ENCODE measurements at places on chromosomes 3 and 15. TPM values are rescaled to one million over a fixed set of nuclear protein-coding genes. Genes with fewer than 3 reads are reported as not detected.

Gene SLC49A4
- 24.1 TPM for total RNA-seq

DNA sequence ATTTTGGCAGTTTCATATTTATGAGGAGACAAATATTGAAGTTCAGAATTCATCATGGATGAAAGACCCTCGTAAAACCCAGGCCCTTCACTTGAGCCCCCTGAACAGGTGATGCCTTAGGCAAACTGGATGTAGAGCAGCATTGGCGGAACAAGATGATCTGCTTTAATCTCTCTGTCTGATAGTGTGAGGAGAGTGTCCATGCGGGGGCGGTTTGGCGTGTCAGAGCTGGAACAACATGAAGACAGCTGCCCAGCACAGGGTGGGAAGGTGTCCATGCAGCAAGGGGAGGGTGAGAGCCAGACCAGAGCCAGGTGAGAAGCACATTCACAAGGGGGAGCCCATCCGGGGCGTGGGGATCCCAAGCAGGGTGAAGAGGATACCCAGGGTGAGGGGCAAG lies 31.8 kb upstream of the ANP32A start:
- DNase-seq: no peak

GRCh38 chr15:28260722-28261121 lies 61.3 kb downstream of the HERC2 start:
- DNase-seq: no peak

GRCh38 chr15:96593735-96594134 lies 263.2 kb downstream of the NR2F2 start:
- no peak for DNase-seq

- peak; percentile 35 for DNase-seq
Observed at GRCh38 chr15:73994912-73995622, 551 bp downstream of the PML start.

DNA sequence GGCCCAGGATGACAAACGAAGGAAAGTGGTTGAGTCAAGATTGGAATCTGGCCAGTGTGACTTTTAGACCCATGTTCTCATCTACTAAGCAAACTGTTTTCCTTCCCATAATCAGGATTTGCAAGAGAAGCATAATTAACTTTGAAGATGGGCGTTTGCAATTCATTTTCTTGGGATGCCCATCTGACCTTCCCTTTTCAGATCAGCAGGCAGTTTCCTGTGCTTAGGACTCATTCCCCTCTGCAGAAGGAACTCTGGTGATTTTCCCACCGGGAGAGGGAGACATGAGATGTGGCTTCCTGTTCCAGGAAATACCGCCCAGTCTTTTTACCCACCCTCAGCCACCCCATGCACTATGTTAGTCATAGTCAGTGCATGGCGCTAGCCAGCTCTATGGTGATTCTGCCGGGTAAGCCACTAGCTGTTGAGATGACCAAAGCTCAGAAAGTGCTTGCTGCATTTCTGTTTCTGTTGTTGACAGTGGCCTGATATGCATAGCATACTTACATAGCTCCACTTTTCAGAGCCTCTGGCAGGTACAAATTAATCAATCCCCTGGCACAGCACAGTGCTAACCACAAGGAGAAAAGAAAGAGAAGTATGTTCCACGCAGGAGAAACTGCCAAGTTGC lies 129.4 kb downstream of the VGLL4 start:
- peak; percentile 88 for DNase-seq

- no peak for DNase-seq
Observed at GRCh38 chr15:48986240-48986639, 22.5 kb upstream of the SHC4 start.

DNA sequence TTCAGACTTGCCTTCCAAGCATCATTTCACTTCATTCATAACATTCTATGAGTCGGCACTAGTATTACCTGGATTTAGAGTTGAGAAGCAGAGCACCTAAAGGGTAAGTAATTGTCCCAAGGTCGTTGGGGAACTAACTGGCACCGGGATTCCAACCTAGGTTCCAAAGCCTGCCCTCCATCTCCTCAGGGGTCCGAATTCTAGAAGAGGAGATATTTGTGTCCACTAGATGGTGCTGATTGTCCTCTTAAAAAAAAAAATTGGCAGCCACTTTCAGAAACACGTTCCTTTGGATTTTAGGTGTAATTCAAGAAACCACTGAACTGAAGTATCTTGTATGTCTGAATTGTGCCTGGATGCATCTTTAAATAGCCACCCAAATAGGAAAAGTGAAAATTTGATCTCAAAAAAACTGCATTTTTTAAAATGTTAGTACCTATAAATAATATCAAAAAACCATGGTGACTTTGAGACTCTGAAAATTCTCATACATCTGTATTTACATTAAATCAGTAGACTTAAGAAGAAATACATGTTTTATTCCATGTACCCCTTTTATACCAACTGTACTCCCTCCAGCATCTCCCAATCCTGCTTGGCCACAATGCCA lies 3.9 kb upstream of the FSIP1 start:
- peak; percentile 86 for DNase-seq
